ENCODE measurements at places on chromosomes 13 and 19.

- DNase-seq, result no peak
Observed at GRCh38 chr13:114120591-114121011, 11.8 kb downstream of the RASA3 start.

GRCh38 chr13:80430561-80430960 lies 89.6 kb upstream of the SPRY2 start:
- DNase-seq, result peak; percentile 9

GRCh38 chr19:2547721-2548120 lies 71.8 kb downstream of the GADD45B start:
- DNase-seq, result no peak

GRCh38 chr13:94333131-94333820 lies 146.2 kb downstream of the DCT start:
- DNase-seq, result no peak

- DNase-seq, result no peak
Observed at GRCh38 chr19:305240-306150, 14.3 kb upstream of the PLPP2 start.

DNA sequence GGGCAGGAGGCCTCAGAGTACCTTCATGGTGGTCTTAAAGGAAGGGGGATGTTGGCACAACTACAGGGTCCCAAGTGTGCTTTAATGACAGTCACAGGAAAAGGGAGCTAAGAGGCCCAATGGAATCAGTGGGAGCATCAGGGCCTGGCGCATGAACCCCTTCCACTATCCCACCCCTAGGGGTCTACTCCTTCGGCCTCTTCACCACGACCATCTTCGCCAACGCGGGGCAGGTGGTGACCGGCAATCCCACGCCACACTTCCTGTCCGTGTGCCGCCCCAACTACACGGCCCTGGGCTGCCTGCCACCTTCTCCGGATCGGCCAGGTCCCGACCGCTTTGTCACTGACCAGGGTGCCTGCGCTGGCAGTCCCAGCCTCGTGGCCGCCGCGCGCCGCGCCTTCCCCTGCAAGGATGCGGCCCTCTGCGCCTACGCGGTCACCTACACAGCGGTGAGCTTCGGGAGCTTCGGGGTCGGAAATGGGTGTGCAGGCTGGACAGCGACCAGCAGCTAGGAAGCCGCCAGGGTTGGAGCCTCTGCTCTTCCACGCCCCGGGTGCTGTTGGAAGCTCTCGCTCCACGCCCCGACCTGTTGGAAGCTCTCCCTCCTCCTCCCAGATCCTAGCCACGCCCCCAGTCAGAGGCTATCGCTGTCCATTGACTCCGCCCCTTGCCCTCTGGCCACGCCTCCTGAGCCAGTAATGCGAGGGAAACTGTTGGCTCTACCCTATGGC lies 6.0 kb downstream of the PLPPR2 start:
- DNase-seq, result no peak

GRCh38 chr19:10270180-10270615 lies 722 bp upstream of the ICAM1 start:
- peak; percentile 48 for DNase-seq

GRCh38 chr19:41804336-41804735 lies 7.9 kb downstream of the CEACAM3 start:
- DNase-seq, result no peak

GRCh38 chr19:33256261-33256660 lies 30.6 kb upstream of the SLC7A10 start:
- no peak for DNase-seq

DNA sequence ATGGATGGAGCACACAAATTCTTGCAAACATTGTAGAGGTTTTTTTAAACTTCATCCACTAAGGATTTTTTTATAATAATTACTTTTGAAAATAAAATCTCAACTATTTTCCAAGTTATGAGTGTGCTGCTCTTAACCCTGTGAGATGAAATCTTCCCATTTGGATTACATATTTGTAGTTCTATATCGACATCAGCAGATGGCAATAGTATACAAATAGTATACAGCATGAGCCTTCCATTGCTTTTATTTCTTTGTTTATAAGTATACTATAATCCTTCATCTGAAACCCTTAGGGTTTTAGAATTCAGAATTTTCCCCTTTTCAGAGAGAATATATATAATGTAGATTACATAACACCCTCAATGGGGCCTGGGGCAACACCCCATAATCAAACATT lies 70.5 kb downstream of the GJA3 start:
- DNase-seq, result no peak

DNA sequence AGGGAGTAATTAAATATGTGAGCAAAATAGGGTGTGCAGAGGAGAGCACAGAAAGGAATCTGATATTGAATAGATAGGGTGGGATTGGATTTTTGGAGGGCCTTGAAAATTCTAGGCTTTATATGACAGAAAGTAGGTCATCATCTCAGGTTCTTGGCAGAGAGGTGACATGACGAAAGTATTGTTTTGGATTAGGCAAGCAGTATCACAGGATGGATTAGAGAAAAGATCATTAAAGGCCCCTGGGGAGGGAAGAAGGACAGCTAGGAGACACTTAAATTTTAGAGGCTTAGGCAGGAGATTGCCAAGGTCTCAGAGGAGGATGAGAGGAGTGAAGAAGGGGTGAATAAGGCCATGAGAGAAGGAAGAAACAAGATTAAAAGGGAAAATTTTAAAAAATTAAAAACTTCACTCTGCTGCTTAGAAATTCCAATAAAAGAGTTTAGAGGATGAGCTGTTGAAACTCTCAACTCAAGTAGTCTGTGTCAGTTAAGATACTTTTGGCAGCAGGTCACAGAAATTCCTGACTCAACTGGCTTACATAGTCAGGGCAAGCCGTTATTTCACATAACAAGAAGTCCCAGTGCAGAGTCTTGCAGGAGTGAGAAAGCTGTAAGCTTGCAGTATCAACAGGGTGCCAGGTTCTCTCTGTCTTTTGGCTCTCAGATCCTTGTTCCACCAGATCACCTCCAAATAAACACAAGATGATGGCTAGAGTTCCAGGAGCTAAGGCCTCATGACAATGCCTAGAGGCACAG lies 8.8 kb downstream of the GPC6 start:
- DNase-seq, result peak; percentile 85

DNA sequence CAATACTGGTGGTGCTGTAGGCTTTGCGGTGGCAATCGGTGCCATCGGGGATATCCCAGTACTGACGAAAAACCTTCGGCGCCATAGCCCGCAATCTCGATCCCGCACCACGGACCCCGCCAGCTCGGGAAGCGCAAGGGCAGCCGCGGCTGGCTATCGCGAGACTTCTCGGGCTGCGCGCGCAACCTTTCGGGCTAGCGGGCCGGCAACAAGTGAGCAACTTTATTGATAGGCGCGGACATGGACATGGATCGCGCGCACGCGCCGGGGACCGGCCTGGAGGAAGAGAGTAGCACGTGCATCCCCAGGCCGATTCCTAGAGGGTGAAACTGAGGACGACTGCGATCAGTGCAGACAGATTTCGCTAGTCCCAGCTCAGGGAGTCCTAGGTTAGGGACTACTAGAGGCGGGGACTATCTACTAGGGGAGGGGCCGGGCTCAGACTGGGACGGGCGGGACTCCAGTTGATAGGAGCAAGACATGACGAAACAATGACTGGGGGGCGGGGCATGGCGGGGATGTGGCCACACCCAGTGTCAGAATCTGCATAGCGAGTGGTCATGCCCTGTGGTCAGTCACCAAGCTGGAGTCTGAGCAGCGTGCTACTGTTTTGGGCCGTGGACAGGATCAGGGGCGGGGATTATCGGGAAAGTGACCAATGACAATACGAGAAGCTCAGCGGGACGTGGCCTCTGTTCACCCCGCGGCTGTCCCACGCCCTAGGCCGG lies at the start of gene NDUFA11:
TSS of gene NDUFA11 (minus strand) at position 167 of the 728 bp plus-strand sequence. CDS start at position 85, 82 bp downstream.
- peak; percentile 98 for DNase-seq

DNA sequence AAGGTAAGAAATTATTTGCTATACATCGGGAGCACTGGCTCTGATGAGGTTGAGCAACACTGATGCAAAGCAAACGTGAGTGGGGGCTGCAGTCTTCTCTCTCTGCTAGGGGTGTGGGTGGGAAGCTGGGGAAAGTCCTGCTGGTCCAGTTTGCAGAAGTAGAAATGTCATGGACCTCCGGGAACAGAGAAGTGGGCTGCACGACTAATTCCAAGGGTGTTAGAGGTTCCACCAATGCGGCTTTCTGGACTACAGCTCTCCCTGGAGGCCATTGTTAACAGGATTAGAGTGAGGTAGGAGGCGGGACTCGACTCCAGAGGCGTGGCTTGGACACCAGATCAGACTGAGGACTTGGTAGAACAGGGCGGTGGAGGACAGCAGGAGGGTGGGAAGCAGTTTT lies 5.7 kb upstream of the FBXO27 start:
- DNase-seq, result peak; percentile 71

- no peak for DNase-seq
Observed at GRCh38 chr19:42281146-42281826, 12.2 kb downstream of the CIC start.

DNA sequence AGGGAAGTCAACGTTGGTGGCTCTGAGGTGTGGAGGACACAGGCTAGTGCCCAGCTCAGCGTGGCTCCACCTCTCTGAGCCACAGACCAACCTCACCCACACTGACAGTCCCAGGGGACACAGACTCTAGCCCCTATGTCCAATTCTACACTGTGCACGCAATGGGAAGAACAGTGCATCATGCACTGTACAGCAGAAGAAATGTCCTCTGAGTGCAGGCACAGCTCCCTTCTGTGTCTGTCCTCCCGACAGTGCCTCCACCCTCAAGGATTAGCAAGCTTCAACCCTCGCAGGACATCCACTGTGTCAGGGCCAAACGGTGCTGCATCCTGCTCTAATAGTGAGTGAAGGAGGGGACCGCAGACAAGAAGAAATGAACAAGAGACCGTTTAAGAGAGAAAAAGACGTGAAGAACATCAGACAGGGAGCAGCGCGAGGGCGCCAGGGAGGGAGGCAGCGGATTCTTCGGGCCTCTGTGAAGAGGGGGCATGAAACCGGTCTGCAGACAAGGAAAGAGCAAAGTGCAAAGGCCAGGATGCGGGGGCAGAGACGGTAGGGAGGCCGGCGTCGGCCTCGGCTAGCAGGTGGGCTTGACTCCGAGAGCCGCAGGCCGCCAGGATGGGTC lies 681 bp downstream of the ZNF837 start:
- DNase-seq, result no peak

GRCh38 chr13:26377038-26377437 lies 123.1 kb downstream of the CDK8 start:
- DNase-seq, result peak; percentile 38

DNA sequence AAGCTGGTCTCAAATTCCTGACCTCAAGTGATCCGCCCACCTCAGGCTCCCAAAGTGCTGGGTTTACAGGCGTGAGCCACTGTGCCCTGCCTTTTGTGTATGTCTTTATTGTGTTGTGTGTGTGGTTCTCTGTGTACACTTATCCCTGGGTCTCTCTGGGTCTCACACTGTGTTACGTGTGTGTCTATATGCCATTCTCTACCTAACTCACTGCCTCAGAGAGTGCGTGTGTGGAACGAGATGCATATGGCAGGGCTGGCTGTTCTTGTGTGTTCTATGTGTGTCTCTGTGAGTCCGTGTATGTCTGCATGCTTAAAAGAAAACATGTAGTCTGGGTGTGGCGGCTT lies 10.5 kb downstream of the FOXA3 start:
- DNase-seq, result no peak

- no peak for DNase-seq
Observed at GRCh38 chr19:577439-578392, 5.3 kb downstream of the BSG start.

DNA sequence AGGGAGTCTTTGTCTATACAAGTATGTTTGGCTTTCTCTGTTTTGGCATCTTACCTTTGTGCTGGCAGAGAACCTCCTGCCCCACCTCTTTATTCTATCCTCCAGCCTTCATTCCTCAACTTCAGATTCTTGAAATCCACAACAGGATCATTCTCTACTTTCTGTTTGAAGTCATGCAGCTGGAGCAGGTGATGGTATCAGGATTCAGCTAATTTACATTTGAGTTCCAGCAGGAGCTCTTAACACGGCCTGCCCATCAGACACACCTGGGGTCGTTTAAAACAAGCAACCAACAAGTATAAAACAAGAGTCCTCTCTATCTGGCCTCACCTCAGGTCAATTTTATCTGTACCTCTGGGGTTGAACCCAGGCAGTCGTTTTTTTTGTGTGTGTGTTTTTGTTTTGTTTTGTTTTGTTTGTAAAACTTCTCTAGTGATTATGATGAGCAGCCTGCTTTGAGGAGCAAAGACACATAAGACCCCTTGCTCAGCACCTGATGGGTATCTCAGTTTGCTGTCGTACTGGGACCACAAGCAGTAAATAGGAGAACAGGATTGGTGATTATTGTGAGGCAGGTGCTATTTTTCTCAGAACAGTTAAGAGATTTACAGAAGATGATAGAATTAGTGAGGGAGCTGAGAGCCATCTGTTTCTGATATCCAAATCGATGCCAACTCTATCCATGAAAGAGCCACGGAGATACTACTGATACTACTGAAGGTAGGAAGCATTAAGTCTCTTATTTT lies 78.4 kb downstream of the GPC6 start:
- no peak for DNase-seq

DNA sequence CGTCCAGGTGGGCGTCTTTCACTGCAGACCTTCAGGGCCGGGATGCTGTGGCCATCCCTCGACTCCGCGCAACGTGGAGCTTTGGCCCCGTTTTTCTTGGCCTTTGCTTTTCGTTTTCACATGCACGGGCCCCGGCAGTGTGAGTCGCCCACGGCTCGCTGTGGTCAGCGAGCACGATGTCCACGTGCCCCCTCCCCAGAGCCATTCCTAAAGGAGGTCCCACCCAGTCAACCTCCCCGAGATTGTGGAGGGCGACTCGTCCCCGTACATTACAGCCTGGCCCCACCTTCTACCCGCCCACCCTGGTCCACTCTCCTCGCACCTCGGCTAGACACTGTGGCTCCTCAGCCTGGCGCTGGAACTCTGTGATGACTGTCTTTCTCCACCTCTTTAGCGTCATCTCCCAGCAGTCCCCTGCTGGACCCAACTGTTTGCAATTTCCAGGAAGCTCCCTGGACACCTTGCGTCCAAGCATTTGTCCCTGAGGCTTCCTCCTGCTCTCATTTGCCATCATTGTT lies 405 bp downstream of the ZNF446 start:
- DNase-seq, result peak; percentile 23

DNA sequence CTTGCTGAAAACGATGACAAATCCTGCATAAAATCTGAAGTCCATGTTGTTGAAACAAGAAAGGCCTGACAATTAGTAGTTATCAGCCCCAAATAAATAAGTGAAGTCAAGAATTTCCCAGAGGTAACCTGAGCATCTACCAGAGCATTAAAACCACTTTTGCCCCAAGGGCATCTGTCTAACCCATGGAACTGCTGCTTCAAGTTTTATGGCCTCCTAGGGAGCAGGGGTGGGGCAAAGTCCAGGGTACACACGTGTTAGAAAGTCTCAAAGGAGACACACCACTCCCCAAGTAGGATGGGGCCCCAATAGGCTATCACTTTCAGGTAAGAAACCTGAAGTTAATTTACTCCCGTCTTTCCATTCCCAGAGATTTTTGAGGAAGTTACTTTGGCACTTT lies 81.1 kb downstream of the CACNA1A start:
- DNase-seq, result no peak

GRCh38 chr19:42433503-42434260 lies 6.5 kb upstream of the LIPE start:
- peak; percentile 63 for DNase-seq

GRCh38 chr19:38072776-38073750 lies 151.0 kb downstream of the DPF1 start:
- peak; percentile 70 for DNase-seq

Measured in choroid plexus epithelial cell (primary cell).